ENCODE measurements at places on chromosomes 3 and 15. TPM values are rescaled to one million over a fixed set of nuclear protein-coding genes. Genes with fewer than 3 reads are reported as not detected.

DNA sequence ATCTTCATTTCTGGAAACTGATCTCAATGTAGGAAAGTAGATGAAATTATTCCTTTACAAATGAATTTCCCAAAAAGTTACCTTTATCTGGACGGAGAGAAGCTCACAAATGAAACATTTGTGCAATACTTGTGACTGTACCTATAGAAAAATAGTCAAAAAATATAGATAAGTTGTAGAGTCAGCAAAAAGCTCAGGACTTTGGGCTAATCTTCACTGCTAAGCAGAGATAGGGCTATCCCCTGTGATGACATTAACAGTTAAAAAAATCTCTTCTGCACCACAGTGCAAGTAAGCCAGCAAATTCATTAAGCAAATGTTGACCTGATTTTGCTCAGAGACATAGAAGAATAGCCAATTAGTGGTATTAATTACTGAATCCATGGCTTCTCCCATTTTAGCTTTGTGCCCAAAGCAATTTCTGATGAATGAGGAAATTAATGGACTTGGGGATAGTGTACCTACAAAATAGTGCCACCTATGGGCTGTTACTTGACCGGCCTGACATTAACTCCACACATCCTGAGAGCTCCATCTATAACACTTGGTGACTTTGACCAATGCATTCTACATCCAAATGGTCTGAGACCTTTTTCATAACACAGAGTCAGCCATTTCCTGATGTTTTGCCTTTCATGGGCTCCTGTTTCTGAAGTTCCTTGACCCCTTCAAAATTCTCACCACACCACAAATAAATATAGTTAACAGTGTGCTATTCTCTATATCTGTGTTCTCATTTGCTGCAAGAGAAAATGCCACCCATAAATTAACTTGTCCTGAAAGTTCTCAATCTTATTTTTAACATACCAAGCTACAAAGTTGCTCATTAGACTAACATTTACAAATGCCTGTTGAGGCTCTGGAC lies 105.0 kb downstream of the SSR3 start:
- H3K36me3 ChIP-seq, result no peaks in the 10 kb centered on the region
- no peaks in the 10 kb centered on the region for H3K4me1 ChIP-seq
- H3K27me3 ChIP-seq, result no peaks in the 10 kb centered on the region
- DNase-seq, result no peak

DNA sequence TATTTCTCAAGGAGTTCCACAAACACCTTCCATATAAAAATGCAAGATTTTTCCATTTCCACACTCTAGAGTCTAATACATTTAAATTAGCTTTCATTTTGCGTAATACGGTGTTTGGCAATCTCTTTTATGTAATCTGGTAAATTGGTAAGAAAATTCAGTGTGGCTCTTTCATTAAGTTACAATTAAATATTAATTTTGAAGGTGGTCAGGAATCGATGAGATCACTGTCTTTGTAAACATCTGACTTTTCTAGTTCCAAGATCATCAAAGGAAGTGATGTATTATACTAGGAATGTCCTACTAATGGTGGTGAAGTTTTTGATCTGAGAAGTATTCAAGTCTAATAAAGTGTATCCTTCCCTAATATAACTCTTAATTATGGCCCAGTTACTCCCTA lies 1.1 kb upstream of the UTS2B start:
- H3K36me3 ChIP-seq, result no peaks in the 10 kb centered on the region

- H3K4me3 ChIP-seq, result no peak overlapping the region
- H3K27me3 ChIP-seq, result no peaks in the 10 kb centered on the region
- H3K36me3 ChIP-seq, result peaks cover 38% of the 10 kb centered on the region
- no peak overlapping the region for H3K27ac ChIP-seq
Observed at GRCh38 chr3:49530231-49530630, 24.0 kb upstream of the BSN start.

DNA sequence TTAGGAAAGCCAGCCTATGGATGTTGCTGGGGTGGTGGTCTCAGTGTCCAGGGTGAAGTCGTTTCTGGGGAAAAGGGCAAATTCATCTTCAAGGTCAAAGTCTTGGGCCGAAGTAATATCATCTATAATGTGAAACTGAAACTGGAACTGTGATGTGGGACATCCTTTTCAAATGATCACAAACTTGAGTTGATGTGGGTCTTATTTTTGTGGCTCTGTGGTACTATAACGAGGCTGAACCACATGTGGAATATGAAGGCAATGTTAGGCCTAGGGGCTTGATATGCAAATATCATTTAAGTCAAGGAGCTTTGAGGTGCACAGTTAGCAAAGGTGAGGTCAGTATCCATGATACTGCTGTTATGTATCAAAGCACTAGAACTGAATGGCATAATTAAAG lies 1.5 kb upstream of the CD200R1L start:
- H3K4me3 ChIP-seq, result no peak overlapping the region
- DNase-seq, result no peak
- H3K4me1 ChIP-seq, result no peaks in the 10 kb centered on the region
- H3K27ac ChIP-seq, result no peak overlapping the region

- H3K27me3 ChIP-seq, result no peaks in the 10 kb centered on the region
- DNase-seq, result no peak
- H3K4me3 ChIP-seq, result no peak overlapping the region
- H3K4me1 ChIP-seq, result peaks cover 18% of the 10 kb centered on the region
Observed at GRCh38 chr3:195692781-195693427, 27.9 kb upstream of the MUC20 start.

DNA sequence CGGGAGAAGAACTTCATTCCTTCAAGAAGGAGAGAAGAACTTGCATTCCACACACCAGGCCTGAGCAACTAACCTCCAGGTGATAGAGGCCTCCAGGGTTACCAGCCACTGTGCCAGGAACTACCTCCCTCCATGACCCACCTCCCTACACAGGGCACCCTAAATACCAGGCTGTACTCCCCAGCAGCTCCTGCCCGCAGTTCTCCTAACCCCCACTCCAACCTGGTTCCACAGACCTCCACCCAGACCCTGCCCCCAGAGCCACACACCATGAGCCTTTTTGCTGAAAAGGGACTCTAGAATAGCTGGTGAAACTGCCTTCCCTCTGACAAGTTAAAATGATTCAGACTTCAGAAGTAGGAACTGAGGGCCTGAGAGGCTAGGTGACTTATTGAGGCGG lies 8.2 kb downstream of the IGDCC3 start:
- DNase-seq, result no peak
- peaks cover 5% of the 10 kb centered on the region for H3K4me1 ChIP-seq
- H3K27ac ChIP-seq, result no peak overlapping the region
- peaks cover 42% of the 10 kb centered on the region for H3K27me3 ChIP-seq
- H3K4me3 ChIP-seq, result no peak overlapping the region

DNA sequence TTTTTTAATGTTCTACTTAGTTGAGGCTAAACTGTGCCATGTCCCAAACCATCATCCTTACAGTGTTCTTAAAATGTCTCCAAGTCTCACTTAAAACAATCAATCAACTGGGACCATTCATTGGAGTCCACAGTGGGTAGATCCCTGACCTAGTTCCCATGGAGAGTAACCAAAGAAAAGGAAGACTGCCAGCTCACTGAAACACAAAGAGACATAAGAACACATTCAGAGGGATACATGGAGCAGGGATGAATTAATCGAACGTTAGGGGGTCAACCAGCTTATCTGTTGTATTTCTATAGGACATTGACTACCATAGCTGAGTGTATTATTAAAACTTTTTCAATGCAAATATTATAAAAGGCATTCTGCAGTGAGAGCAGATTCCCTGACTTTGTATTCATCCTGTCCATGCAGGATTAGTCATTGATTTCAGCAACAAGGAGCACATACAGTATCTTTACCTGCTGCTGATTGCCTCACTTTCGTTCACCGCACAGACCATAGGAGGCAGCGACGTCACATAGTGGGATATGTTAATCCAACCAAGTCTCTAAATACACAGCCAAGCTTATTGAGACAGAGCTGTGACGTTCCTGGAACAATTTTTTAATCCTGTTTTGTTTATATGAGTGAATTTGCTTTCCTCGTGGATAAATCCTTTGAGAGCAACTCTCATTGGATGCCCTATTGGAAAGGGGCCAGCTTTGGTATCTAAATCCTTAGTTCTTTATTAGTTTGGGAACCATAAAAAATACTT lies 364.9 kb upstream of the RBMS3 start:
- DNase-seq, result no peak
- peaks cover 10% of the 10 kb centered on the region for H3K4me1 ChIP-seq
- peak overlapping the region; percentile 69 for H3K27ac ChIP-seq
- H3K36me3 ChIP-seq, result no peaks in the 10 kb centered on the region
- H3K4me3 ChIP-seq, result peak overlapping the region; percentile 52

DNA sequence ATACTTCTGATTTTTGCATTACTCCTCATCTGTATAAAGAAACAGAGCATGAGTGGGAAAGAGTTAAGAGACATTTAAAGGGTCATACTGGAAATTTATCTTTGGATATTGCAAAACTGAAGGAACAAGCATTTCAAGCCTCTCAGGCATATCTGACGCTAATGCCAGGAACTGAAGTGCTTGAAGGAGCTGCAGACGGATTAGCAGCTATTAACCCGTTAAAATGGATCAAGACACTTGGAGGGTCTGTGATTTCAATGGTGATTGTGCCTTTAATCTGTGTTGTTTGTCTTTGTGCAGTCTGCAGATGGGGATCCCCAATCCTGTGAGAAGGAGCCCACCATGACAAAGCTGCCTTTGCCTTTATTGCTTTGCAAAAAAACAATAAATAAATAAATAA lies 202.5 kb upstream of the UBE3A start:
- no peaks in the 10 kb centered on the region for H3K36me3 ChIP-seq
- no peak overlapping the region for H3K4me3 ChIP-seq
- H3K27ac ChIP-seq, result no peak overlapping the region

- peaks cover 13% of the 10 kb centered on the region for H3K4me1 ChIP-seq
- H3K4me3 ChIP-seq, result no peak overlapping the region
- no peaks in the 10 kb centered on the region for H3K27me3 ChIP-seq
- no peaks in the 10 kb centered on the region for H3K36me3 ChIP-seq
Observed at GRCh38 chr3:71219744-71220638, 363.5 kb downstream of the FOXP1 start.

- peaks cover 76% of the 10 kb centered on the region for H3K27me3 ChIP-seq
- H3K4me1 ChIP-seq, result peaks cover 21% of the 10 kb centered on the region
- H3K36me3 ChIP-seq, result no peaks in the 10 kb centered on the region
- DNase-seq, result no peak
- H3K27ac ChIP-seq, result no peak overlapping the region
- peak overlapping the region; percentile 62 for H3K4me3 ChIP-seq
Observed at GRCh38 chr3:26623419-26624208, 1.0 kb downstream of the LRRC3B start.

DNA sequence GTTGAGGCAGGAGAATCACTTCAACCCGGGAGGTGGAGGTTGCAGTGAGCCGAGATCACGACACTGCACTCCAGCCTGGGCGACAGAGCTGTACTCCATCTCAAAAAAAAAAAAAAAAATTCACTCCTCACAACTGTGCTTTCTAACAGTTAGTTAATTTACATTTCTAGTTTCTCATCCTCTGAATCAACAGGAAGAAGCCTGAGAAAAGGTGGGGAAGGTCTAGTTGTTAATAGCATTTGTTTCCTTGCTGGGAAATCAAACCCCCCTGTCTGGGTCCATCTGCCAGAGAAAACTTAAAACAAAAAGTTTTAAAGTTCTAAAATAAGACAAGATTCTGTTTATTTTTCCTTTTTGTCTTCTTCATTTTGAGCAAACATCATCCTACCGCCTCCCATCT lies 62.3 kb downstream of the TMEM39A start:
- peaks cover 24% of the 10 kb centered on the region for H3K4me1 ChIP-seq
- no peak for DNase-seq
- peaks cover 77% of the 10 kb centered on the region for H3K36me3 ChIP-seq
- no peaks in the 10 kb centered on the region for H3K27me3 ChIP-seq
- no peak overlapping the region for H3K27ac ChIP-seq

GRCh38 chr3:129583289-129583688 lies 23.2 kb downstream of the PLXND1 start:
- no peak overlapping the region for H3K4me3 ChIP-seq
- H3K27ac ChIP-seq, result no peak overlapping the region
- peaks cover 77% of the 10 kb centered on the region for H3K36me3 ChIP-seq
- no peak for DNase-seq
- H3K4me1 ChIP-seq, result peaks cover 46% of the 10 kb centered on the region
- H3K27me3 ChIP-seq, result no peaks in the 10 kb centered on the region

DNA sequence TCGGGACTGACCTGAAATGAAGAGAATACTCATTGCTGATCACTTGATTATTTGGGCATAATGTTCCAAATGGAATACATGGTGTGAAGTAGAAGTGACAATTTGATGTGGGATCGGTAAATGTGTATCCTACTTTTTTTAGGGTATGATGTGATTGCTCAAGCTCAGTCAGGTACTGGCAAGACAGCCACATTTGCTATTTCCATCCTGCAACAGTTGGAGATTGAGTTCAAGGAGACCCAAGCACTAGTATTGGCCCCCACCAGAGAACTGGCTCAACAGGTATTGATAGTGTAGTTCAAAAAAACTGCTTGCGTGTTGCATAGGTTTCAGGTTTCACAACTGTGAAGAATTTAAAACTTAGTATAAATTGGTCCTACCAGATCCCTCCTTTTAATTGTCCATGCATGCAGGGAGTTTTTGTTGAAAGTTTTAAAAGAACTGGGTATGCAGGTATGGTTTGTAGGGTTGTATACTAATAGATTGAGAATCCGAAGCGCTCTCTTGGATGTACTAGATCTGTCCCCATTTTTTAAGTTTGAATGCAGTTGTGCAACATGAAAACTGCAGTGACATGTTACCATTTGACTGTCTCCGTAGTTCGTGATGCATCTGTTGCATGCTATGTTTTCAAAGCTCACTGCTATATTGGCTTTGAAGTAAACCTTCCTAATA lies 1.6 kb downstream of the EIF4A2 start:
- no peak for DNase-seq
- H3K27me3 ChIP-seq, result no peaks in the 10 kb centered on the region
- peaks cover 69% of the 10 kb centered on the region for H3K4me1 ChIP-seq
- peak overlapping the region; percentile 94 for H3K4me3 ChIP-seq
- H3K27ac ChIP-seq, result peak overlapping the region; percentile 4
- H3K36me3 ChIP-seq, result peaks cover 58% of the 10 kb centered on the region

FRMD5 gene
- 62.4 TPM for total RNA-seq

AQP9 gene
- total RNA-seq, result 0.77 TPM

C3orf20 gene
- not detected for total RNA-seq

TRH gene
- total RNA-seq, result not detected

PHLDB2 gene
- 89.3 TPM for total RNA-seq

KCNH8 gene
- 0.05 TPM for total RNA-seq

CORO2B gene
- 5.0 TPM for total RNA-seq

ERC2 gene
- 0.99 TPM for total RNA-seq

HRG gene
- not detected for total RNA-seq
